WERI-Rb-1 (cell line): ENCODE measurements at places on chromosomes 11 and 22.

- DNase-seq, result peak; percentile 92
These were observed at the start of gene SUSD2 for GRCh38 chr22:24181088-24181995. TSS of gene SUSD2 (plus strand) at chr22:24181487. CDS start at chr22:24181520, 33 bp downstream.

- DNase-seq, result no peak
These were observed 218.3 kb upstream of the CTSC start for GRCh38 chr11:88555829-88556202.

GRCh38 chr11:3086671-3087150 is 29.5 kb upstream of the CARS1 start:
- no peak for DNase-seq

DNA sequence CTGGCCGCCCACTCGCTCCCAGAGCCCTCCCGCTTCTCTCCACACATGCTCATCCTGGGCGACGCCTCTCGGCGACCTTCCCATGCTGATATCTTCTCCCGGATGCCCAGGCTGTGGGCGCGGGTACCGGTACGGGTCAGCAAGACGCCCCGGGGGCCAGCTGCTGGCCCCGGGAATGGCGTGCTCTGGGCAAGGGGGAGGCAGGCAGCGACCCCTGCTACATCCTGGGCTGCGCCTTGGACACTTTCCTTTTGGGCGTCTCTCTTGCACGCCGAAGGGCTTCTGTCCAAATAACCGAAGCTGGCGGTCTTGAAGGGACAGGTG is 48.1 kb downstream of the RPL27A start:
- DNase-seq, result no peak

- DNase-seq, result no peak
These were observed 70.9 kb downstream of the ADAMTS15 start for GRCh38 chr11:130519128-130519932.

DNA sequence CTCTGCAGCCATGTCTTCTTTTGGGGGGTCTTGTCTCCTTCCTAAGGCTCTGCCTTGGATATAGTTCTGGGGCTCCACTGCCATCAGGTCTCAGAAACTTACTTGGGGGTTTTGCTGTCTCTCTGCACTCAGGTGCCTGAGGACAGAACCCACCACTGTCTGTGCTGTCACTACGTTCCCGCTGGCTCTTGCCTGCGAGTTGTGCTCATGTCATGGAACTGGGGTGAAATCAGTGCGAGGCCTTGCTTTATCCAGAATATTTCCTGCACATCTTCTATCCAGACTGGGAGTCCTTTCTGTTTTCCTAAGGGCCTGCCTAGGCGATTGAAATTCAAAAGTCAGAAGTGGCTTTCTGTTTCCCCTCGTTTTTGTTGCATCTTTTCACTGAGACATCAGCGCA is 6.6 kb upstream of the USP2 start:
- DNase-seq, result no peak

DNA sequence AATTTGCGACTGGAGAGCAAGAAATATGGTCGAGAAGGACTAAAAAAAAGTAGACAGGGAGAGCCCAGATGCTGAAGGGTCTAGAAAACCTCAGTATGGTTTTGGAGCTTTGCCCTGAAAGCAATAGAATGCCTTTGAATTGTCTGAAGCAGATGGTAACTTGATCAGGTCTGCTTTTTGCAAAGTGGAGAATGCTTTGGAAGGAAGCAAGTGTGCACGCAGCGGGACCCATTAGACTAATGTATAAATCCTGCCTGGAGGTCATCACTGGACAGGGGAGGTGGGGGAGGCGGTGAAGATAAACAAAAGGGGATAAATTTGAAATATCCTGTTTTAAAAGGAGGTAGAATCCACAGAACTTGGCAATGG is 757 bp upstream of the HINFP start:
- DNase-seq, result peak; percentile 52

- DNase-seq, result no peak
These were observed 23.9 kb downstream of the GLB1L2 start for GRCh38 chr11:134355656-134356055.
